ENCODE measurements at places on chromosomes 3 and 15.

- DNase-seq, result no peak
These were observed 74.0 kb downstream of the CNTN4 start for GRCh38 chr3:2172561-2173171.

DNA sequence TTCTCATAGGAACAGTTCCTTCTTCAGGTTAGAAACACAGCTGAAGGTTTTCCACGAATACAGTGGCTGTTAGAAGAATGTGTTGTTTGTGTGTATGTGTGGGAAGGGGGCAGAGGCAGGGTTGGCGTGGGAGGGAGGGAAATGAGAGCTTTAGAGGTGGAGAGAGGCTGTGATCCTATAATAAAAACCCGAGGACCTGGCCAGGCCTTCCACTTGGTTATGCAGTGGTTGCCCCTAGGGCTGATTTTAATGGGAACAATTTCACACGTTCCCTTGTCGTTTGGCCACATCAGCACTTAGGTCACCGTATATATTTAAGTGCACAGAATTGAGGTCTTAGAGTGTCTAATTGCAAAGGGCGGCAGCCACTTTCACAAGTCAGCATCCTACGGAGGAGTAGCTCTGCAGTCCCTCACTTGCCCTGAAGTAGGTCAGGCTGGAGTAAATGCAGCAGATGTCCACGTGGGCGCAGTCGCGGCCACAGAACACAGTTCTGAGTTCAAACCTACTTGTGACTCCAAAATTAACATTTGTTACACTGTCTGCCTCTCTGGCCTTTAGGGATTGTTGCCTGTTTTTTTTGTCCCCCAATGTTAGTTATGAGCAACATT, 85.6 kb downstream of the PDCD6IP start:
- no peak for DNase-seq

DNA sequence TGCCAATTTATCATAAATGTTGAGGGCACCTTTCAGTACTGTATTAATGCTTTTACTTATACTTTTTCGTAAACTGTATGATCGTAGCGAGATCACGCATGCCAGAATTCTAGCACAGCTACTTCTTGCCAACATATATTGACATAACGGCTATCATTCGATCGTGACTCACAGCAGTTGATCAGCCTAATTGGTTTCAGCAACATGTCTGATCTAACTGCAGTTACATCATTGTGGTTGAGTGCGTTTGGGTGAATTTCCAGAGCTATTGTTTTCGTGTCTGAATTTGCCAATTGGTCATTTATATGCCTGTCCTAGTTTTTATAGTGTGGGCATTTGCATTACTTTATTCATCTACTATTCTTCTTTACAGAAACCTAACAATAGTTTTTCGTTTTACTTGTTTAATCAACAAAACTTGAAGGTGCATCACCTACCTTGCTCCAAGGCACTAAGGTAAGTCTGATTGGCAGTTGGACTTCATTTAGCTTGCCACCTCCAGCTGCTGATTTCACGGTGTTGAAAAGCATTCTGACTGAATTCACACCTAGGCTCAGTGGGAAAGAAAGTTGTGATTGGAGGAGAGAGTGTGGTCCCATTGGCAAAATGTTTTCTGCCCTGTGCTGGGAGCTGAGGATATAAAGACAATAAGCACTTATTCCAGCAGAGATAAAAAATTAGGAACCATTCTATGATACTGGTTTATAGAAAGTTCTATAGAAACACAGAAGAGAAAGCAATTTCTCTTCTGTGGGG, 120.9 kb upstream of the RGMA start:
- no peak for DNase-seq

GRCh38 chr15:69802432-69802831, 295.3 kb downstream of the TLE3 start:
- DNase-seq, result no peak

DNA sequence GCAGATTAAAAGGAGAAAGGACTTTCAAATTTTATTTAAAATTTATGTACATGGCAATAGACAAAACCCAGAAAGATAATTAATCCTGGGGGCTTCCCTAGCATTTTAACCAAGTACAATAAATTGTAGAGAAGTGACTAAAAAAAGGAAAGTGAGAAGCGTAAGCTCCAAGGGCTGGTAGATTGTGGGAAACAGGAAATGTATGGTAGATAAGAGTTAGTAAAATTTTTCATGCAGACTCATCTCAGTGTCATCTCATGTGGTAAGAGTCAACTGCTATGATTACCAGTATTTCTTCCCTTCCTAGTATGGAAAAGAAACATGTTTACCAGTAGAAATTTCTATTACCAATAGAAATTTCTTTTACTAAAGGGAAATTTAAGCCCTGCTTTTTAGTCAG, 464.3 kb upstream of the AGTR1 start:
- no peak for DNase-seq

GRCh38 chr3:3308809-3309208, 129.3 kb upstream of the CRBN start:
- DNase-seq, result no peak

DNA sequence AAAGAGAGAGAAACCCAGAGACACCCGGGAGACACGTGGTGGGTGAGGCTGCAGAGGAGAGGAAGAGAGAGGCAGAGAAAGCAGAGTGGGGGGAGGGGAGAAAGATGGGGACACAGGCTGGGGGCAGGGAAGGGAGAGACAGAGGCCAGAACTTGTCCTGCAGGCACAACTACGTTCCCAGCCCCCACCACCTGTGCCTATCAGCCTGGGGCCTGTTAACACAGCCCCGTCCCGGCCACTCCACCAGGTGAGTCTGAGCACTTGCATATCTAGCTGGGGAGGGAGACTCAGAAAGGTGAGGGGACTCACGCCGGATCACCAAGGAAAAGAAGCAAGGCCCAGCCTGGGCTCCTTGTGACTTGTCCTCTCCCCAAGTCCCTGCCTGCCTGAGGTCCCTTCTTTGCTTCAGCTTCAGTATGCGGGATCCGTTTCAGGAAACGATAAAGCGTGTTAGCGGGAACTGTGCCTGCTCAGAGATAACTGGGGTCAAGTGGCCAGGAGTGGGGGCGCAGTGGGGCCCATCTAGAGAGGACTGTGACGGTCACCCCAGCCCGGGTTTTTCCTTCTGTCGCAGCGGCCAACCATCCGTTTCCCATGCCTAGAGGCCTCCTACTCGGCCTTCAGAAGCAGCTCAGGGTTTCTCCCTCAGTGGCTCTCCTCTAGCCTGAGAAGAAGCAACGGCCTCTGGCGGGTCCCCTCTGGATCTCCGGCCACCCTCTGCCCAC, 10.3 kb downstream of the LINGO1 start:
- no peak for DNase-seq

DNA sequence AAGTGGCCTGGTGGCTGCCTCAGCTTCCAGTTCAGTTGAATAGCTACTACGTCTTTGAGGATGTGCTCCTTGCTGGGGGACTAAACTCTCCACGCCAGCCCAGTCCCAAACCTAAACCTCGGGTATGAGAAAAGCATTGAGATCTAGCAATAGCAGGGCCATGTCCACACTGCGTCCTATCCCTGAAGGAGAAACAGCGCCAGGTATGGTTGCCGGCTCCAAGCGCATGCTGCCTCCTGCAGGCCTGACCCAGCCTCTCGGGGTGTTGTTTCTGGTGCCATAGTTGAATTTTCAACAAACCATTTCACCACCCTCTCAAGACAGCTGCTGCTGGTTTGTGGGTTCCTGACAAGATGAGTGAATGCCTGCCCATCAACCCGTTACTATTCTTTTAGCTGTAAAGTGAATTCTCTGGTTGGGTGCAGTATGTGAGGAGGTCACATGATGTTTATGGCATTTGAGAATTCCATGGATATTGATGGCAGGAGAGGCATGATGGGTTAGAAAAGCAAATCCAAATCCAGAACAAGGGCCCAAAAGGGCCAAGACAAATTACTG, 13.0 kb upstream of the SLC28A1 start:
- DNase-seq, result no peak

- no peak for DNase-seq
These were observed 785 bp upstream of the MYRIP start for GRCh38 chr3:39808467-39809180.

DNA sequence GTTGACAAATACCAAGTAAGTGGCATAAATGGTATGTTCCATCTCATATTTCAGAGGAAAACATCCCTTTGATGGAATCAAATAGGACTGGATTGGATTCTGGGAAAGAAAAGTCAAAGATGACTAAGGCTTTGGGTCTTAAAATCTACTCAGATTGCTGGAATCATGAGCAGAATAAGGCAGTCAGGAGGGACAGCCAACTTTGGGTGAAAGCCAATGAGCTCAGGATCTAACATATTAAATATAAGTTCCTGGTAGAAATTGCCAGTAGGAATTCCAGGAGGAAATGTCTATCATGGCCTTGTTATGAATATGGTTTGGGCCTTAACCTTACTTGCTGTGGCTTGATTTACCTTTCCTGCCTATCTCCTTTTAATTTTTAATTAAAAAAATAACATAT, 55.3 kb downstream of the ISL2 start:
- no peak for DNase-seq

DNA sequence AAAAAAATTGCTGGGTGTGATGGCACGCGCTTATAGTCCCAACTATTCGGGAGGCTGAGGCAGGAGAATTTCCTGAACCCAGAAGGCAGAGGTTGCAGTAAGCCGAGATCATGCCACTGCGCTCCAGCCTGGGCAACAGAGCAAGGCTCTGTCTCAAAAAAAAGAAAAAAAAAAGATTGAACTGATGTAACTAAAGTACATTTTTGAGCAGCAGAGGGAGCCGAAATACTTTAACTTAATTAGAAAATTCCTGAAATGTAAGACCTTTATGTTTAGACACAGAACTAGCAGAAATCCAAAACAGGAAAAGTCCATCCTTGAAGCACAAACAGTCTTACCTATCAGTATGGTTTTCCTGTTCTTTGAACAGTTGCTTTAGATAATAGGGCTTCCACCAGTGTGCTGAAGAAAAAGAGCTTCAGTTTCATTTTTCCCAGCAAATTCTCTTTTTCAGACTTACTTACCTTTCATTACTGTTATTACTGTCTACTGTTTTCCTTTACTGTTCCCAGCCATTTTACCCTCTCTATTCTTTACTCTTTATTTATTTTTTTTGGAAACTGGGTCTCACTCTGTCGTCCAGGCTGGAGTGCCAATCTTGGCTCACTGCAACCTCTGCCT, 33.4 kb upstream of the ZNF609 start:
- DNase-seq, result no peak

DNA sequence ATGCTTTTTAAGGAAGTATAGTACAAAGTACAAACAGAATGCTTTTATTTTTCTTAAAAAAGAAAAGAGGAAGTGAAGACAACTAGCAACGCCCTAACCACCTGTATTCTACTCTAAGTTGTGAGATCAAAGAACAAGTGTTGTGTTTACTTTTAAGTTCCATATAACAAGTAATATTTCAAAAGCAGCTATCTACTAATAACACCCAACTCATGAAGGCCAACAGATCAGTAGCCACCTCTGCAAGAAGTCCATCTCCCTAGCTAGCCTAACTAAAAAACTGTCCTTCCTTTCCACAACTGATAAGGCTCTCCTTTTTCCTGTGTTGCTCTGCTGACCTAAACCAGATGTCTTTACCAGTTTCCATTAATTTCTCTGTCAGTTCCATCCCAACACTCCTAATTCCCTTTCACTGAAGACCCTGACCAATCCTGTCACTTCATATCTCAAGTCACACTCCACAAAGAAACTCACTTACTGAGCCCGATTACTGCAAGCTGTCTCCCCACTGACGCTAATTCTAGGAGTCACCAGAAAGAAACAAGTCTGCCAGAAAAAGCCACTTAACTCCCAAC, 26.9 kb downstream of the PHC3 start:
- no peak for DNase-seq

- no peak for DNase-seq
These were observed 27.4 kb downstream of the PRTG start for GRCh38 chr15:55715355-55716076.

GRCh38 chr3:150135287-150135721, 164.6 kb upstream of the PFN2 start:
- DNase-seq, result no peak

GRCh38 chr3:31543375-31543774, 10.7 kb downstream of the STT3B start:
- no peak for DNase-seq

DNA sequence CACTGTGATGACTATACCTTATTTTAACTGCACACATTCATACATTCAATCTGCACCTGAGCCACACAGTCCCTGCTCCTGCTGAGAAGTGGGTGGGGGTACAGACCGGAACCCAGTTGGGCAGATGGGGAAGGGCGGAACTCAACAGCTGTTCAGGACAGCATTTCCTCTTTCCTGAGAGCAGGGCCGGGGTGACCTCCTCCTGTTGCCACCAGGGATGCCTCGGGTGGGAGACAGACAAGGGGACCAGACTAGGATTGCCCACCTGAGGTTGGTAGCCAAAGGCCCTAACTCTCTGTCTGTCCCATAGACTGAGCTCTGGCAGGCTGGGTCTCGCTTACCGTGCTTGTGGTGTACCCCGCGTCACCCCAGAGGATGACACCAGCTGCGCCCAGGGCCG, 3.9 kb downstream of the HYAL2 start:
- DNase-seq, result no peak

DNA sequence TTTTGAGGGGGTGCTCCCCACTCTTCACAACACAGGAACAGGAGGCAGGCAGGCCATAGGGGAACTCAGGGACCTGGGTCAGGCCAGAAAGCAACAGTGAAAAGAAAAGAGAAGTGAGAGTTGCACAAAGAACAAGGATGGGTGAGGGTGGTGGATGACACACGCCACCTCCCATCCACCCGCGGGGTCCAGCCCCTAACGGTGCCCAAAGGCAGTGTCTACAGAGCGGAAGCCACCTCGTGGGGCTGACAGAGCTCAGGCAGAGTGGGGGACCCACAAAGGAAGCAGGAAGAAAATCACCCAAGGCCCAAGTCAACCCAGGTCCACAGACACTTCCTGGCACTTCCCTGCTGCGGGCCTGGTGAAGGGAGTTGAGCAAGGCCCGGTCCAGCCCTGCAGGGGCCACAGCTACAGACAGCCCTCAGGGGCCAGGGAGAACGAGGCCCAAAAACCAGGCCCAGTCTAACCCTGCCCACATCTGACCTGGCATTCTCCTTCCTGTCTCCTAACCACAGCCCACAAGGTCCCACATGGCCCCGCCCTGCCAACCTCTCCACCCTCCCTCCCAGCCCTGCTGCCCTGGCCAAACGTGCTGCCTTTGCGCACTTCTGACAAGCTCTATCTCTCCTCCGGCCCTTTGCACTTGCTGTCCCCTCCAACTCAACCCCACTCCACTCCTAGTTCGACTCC, 5.9 kb downstream of the NUP210 start:
- peak; percentile 60 for DNase-seq

GRCh38 chr3:146156095-146156494, 4.9 kb downstream of the PLOD2 start:
- DNase-seq, result no peak
